MG63 (cell line): ENCODE measurements at places on chromosomes 12 and 14. TPM values are rescaled to one million over a fixed set of nuclear protein-coding genes. Genes with fewer than 3 reads are reported as not detected.

- DNase-seq: no peak
Measured at GRCh38 chr12:77299001-77299400, 233.6 kb upstream of the E2F7 start.

DNA sequence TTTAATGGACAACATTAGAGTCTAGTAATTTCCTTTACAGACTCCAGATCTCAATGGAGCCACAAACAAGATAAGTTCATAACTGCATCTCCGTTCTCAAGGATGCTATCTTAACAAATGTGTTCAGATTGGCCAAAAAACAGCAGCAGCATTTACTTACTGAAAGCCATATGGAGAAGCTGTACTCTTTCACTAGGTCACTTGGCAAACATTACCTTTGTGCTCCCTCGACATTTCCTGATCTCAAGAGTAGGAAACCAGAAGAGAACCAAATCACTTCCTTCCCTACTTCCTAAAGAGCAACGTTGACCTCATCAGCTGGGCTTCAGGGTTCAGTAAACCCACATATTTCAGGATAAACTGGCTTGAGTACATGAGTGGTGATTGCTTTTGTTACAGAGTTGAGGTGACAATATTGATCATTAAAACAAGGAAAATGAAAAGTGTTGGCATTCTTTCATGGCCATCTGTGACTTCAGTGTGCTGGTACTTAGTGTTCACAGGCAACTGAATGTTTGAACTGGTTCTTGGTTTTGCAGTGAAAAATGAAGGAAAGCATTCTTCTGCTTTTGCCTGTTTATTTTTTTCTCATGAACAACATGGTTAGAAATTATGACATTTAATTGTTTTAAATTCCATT lies 449.6 kb downstream of the TMEM117 start:
- DNase-seq: no peak

RDH16 gene
- total RNA-seq: not detected in 2 replicates

DNA sequence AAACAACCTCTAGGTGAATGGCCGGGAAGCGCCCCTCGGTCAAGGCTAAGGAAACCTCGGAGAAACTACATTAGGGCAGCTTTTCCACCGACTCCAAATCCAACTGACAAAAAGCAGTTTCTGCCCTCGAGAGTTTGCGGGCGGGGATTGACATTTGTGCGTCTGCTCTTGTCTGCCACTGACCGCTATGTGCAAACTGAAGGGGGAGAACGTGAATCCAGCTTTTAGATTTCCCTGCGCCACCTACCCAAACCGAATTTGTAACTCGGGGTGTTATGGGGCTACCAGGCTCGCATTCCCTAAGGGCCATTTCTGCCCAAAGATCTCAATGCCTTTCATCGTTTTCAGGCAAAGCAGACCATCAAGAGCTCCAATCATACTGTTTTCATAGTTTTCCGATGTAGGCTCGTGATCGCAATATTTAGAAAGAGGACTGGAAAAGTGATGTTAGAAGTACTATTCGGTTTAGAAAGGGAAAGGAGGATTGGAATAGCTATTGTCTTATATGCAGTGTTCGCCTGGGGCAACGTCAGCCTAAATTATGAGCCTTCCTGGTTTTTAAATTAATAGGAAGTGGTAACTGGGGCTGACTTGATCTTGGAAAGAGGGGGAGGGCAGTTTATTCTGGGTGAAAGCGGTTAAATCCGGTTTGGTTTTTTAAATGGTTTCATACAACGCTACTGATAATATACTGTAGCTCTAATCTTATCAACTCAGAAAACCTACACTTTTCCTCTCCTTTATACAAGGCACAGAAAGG lies 45.4 kb downstream of the BCAT1 start:
- DNase-seq: peak; percentile 28

- no peak for DNase-seq
Measured at GRCh38 chr12:57223191-57224165, 6.0 kb upstream of the SHMT2 start.

ACSM4 gene
- not detected in 2 replicates for total RNA-seq

GRCh38 chr12:124025661-124026060 lies 52.6 kb downstream of the ZNF664 start:
- no peak for DNase-seq

TAS2R19 gene
- not detected in 2 replicates for total RNA-seq

DNA sequence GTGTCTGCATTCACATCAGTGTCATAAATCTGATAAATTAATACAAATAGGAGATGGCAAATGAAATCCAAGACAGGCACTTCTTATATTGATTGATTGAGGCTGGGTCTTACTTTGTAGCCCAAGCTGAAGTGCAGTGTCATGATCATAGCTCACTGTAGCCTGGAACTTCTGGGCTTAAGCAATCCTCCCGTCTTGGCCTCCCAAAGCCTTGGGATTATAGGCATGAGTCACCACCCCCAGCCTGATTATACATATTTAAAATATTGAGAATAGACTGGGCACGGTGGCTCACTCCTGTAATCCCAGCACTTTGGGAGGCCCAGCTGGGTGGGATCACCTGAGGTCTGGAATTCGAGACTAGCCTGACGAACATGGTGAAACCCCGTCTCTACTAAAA lies 51.3 kb downstream of the MARK3 start:
- peak; percentile 56 for DNase-seq

DNA sequence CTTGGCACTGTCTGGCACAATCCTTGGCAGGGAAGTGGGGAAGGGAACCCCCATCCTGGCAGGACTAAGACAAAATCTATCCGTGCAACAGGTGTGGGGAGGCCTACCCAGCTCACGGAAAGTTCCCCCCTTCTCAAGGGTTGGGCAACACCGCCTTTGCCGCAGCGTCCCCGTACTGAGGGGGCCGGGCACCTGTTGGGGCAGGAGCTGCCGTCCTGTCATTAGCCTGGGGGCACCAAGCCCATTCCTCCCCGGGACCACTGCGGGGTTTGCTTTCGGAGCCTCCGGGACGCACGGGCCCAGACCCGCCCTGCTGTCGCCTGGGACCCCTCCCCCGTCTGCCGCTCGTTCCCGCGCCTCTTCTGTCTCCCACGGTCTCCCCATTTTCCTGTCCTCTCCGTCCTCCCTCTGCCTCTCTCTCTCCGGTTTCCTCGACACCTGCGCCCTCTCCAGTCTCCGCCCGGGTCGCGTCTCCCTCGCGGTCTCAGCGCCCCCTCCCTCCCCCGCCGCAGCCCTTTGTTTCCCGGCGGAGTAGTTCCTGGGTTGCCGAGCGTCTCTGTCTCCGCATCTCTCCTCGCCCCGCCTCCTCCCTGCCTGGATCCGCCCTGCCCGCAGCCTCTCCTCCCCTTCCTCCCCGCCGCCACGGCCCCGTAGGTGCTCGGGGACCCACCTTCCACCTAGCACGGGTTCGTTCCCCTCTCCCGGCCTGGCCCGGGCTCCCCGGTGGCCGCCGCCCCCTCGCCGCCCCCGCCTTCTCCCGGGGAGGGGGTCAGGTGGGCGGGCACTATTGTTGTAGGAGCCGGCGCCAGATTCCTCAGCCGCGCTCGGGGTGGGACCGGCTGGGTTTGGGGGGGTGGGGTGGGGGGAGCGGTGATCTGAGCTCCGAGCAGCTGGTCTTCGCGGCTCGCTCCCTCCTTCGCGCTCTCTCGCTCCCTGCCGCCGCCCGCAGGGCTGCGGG lies at the start of gene CACNB3:
CACNB3 (plus strand) TSS at position 624 of the 958 bp plus-strand sequence. CDS start 434 bp downstream, outside the sequence.
- peak; percentile 63 for DNase-seq

GRCh38 chr14:39568809-39569538 lies 136.7 kb upstream of the FBXO33 start:
- no peak for DNase-seq

DNA sequence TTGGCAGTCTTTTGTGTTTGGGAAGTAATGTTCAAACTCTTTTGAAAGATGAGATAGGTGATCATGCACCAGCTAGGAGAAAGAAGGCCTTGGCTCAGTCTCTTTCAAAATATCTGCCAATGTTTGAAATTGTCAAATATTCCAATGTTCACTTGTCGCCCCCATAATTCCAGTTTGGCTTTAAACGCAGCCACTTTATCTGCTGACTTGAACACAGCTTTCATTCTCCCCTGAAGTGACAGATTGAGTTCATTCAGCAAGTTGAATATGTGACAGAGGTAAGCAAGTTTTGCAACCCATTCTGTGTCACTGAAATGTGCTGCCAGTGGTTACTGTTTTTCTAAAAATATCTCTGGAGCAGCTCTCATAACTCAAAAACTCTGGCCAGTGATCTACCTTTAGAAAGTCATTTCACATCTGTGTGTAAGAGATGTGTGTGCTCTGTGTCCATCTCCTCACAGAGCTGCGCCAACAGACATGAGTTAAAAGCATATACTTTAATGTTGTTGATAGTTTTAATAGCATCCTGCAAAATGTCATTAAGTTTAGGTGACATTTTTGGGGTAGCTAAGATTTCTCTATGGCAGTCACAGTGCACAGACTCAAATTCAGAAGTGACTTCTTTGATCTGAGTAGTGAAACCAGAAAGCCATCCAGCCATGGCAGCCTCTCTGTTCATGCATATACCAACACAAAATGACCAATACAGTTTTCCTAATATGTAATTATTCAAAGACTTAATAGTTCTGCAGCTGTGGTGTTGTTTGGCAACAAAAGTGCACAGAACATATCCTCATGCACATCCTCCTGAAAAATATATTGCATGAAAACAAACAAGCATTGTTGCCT lies 614.3 kb upstream of the MIS18BP1 start:
- DNase-seq: no peak

- DNase-seq: no peak
Measured at GRCh38 chr14:87434011-87434410, 559.0 kb downstream of the GALC start.

GRCh38 chr14:61632807-61633206 lies 62.5 kb upstream of the HIF1A start:
- no peak for DNase-seq

GRCh38 chr12:110109037-110109836 lies 14.9 kb upstream of the IFT81 start:
- peak; percentile 94 for DNase-seq

PPM1H gene
- 3.6 and 4.0 TPM in 2 replicates for total RNA-seq
